ENCODE measurements at places on chromosomes 2 and 18. TPM values are rescaled to one million over a fixed set of nuclear protein-coding genes. Genes with fewer than 3 reads are reported as not detected.

- DNase-seq: peak; percentile 69
Observed at GRCh38 chr2:2586068-2586776, 255.1 kb upstream of the MYT1L start.

DNA sequence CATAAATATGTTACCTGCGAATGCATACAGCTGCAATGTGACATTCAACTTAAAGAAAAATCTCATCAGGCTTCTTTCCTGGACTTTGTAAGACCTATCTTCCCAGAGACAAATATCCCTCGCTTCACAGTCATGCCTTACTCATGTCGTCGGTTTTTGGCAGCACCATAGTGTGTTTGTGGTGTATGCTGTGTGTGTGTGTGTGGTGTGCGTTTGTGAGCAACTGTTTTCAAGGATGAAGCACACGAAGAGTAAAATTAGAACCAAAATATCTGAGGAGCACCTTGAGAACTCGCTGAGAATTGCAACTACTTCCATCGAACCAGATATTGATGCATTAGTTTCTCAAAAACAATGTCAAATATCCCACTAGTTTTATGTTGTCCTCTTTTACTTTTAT lies 56.9 kb downstream of the ASB1 start:
- DNase-seq: no peak

GRCh38 chr2:2061091-2061696 lies 269.9 kb downstream of the MYT1L start:
- DNase-seq: no peak

DNA sequence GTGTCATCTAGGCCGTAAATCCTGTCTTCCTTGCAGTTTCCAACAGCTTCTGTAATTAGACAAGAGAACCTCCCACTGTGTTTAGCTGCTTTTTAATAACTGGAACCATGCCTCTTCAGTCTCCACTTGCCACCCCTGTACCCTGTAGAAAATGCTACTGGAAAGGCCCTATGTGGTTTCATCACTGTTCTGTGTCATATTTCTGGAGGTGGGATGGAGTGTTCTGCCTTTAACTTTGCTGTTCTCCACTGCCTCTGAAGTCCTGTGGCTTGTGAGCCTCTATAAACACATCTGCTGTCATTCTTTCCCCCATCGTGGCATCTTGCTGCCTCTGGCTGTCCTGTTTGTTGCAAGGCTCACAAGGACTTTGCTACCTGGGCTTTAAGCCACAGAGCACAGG lies 17.9 kb downstream of the MGAT5 start:
- DNase-seq: no peak

GRCh38 chr2:207481924-207482323 lies 47.8 kb upstream of the CREB1 start:
- DNase-seq: no peak

GRCh38 chr2:33181466-33181865 lies 234.7 kb downstream of the LTBP1 start:
- DNase-seq: no peak

- DNase-seq: no peak
Observed at GRCh38 chr18:63889626-63890025, 2.1 kb downstream of the SERPINB2 start.

DNA sequence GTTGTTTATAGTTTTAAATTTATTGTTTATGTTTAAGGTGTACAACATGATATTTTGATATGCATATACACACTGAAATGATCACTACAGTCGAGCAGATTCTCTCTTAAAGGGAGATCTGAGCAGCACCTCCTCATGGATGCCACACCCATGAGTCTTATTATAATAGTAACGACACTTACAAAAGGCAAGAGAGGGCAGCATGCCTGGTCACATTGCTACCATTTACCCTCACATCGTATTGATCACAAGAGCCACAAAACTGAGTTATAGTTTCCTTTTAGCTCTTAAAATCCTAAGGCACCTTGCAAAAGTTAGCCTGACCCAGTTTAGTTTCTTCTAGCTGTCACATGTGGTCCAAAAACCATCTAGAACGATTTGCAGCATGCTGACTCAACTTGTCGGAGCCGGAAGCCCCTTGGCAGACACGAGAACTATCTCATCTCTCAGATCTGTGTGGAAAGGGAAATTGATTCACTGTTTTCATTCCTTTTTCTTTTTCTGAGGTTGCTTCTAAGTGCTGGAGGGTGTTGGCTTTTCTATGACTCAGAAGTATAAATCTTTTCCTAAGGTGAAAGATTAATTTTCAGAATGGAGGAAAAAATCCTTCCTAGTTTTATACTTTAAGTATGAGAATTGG lies 85.3 kb downstream of the CDC42EP3 start:
- no peak for DNase-seq

GRCh38 chr2:135004005-135004746 lies 43.1 kb downstream of the MAP3K19 start:
- no peak for DNase-seq

The PCARE gene
- total RNA-seq: 0.06 TPM

DNA sequence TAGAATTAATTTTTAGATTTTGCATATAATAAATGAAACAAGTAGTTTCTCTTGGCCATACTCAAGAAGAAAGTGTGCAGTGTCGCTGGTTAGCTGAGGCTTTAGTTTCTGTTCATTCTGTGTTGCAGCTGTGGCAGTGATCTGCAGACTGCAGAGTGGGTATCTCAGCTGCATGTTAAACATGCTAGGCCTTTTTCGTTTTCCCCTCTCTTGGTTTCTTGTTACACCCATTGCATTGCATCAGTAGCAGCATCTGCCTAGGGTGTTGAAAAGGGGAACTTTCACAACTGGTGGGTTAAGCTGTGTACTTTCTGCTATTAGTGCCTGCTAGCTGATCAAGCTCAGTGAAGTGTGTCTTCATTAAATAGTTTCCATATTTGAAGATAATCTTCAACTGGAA lies 51.3 kb downstream of the ACSL3 start:
- no peak for DNase-seq

DNA sequence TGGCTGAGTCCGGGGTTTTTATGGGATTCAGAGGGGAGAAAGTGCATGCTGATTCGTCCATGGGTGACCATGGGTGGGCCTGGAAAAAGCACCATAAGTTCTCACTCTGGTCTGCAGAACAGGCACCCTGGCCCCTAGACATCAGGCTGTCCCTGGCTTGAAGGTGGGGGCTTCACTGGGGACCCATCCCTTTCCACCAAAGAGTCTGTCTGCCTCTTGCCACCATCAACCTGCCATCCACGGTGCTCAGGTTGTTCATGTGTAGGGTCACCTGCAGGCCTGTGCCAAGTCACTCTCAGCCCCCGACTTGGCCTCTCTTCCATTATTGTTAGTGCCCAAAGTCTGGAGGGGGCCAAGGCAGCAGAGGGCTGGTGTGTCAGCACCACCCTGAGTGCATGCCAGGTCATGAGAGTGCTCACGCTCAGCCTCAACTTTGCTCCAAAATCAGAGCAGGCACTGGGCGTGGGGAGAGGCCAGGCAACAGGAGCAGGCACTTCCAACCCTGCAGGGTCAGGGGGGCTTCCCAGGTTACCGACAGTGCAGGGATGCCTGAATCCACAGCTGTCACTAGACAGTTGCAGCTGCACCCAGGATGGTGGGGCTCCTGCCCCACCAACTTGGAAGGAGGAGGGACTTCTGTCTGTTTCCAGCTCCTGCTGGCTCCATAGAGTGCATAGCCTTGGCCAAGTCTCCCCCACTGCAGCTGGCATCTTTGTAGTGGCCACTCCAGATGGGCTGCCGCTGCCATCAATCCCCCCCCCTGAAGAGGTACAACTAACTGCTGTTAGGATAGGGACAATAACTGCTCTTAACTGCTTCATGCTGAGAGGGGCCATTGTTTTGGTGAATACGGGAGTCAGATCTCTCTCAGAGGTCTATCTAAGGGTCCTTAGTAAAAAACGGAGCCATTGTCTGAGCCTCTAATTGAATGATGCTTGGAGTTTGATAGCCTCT lies 209.3 kb downstream of the AKAIN1 start:
- DNase-seq: no peak

DNA sequence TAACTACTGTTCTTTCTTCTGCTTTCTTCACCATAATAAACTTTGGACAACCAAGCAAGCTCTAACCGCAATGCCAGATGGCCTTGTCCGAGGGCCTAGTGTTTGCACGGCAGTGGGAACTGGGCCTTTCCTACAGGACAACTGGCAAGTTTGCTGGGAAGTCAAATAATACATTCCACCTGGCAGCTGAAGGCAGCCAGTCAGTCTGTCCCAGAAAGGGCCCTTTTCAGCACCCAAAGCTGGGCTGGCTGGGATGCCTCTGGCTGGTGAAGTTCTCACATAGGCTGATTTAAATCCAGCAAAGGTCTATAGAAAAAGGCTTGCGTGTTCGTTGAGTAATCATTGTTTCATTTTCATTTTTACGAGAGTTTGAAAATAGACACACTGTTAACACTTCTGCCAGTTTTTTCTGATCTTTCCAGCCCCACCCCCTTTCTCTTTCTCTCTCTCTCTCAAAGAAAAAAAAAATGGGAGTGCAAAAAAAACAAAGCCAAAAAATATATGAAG lies 110.0 kb upstream of the EPAS1 start:
- DNase-seq: no peak

- DNase-seq: no peak
Observed at GRCh38 chr18:8695932-8696517, 9.3 kb upstream of the MTCL1 start.

The LIPG gene
- total RNA-seq: 2.2 TPM

- no peak for DNase-seq
Observed at GRCh38 chr2:66202586-66202985, 232.3 kb upstream of the MEIS1 start.

DNA sequence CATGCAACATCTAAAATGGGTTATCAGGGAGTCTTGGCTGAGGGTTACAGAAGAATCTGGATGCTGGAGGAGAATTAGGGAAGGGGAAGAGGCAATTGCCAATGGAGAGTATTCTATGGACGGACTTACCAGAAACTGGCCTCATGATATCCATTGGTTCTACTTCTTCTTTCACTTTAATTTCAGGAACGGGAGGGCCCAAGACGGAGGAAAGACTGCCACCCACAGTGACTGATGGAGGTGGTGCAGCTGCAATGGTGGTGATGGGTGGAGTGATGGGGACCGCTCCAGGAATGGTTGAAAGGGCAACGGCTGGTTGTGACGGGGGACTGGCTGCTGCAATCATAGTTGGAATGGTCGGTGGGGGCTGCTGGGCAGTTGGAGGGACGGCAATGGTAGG lies 69.1 kb upstream of the AMMECR1L start:
- DNase-seq: no peak

The REG1B gene
- total RNA-seq: 2.6 TPM

- no peak for DNase-seq
Observed at GRCh38 chr18:24567199-24567598, 106.8 kb downstream of the HRH4 start.

Measured in mesenteric fat pad (tissue), 1 donor.